ENCODE measurements at places on chromosomes 12 and 14.

DNA sequence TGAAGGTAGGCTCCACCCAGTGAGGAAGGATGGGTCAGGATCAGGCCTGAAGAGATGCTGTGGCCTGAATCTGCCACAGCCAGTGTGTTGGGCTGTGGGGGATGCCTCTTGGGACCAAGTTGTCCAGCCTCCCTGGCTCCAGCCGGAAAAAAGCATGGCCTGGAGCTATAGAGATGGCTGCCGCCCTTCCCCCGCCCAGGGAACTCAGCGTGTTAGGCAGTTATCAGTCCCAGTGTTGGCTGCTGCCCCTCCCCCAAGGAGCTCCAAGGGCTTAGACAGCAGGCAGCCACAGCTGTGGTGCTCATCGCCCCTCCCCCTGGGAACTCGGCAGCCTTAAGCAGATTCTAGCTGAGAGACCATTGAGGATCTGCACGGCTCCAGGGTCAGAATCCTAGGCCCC is 158.0 kb downstream of the CAPZA3 start:
- DNase-seq = no peak

- no peak for DNase-seq
These were observed 502 bp downstream of the SMARCD1 start for GRCh38 chr12:50085615-50086072.

DNA sequence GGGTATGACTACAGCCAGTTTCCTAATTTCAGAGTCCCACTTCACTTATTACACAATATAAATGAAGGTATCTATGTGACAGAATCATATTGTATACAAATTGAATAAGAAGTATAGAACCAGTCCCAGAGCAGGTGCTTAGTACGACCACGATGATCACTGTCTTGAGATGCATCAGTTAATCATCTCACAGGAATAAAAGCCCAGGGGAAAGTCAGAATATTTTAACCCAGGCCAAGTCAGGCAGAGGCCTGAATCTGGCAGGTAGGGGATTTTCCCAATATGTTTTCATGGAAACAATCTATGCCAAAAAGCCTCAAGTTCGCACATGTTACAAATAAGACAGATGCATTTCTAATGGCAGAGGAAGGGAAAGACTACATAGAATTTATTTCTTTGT is 758.4 kb downstream of the BCL11B start:
- no peak for DNase-seq

DNA sequence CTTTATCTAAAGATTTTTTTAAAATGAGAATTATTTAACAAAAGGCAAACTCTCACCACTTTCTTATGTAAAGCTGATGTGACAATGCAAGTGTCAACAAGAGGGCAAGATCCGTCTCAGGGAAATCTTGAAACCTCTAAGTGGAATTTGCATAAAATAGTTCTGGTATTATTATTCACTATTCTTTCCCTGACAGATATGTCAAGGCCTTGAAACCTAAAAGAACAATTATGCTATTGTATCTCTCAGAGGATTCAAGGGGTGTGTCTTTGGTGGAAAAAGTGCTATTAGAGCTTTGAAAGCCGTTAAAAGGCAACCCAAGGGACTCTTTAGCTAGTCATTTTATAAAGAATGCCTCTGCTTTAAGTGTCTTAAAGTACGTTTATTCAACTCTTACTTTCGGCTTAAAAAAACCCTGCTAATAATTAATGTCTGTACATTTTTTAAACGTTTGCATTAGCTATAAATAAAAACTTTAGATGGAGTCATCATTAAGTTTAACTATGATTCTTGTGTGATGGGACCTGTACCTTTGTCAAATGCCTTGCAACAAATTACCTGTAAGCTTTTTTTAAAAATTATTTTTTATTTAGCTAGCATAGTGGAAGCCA is 585.5 kb downstream of the VRK1 start:
- DNase-seq = no peak

GRCh38 chr12:4355156-4356040 is 24.1 kb downstream of the FGF23 start:
- no peak for DNase-seq

DNA sequence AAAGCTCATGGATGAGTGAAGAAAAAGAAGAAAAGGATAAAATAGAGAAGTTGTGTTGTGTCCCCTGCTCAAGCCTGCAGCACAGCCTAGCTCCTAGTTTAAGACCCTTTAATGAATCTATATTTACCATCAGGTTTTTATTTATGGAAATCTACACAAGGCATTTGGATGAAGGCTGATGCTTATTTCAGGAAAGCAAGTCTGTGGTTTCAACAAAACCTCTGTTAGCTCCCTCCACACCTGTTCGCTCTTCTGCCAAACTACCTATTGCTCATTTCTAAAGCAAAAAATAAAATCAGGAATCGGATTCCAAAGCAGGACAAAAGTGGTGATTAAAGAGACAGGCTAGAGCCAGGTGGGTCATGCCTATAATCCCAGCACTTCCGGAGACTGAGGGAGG is 18.9 kb upstream of the MAP3K9 start:
- DNase-seq = no peak

GRCh38 chr14:67881225-67881624 is 61.6 kb downstream of the RAD51B start:
- DNase-seq = no peak

Data from nucleus accumbens (tissue), 56 donors.